ENCODE measurements at places on chromosomes 4 and X. TPM values are rescaled to one million over a fixed set of nuclear protein-coding genes. Genes with fewer than 3 reads are reported as not detected.

The ARHGEF38 gene
- total RNA-seq = not detected

The ZNF518B gene
- 30.0 TPM for total RNA-seq

The PAGE2 gene
- total RNA-seq = not detected

The XAGE3 gene
- not detected for total RNA-seq

The RHOXF2 gene
- total RNA-seq = not detected

The PNMA6F gene
- total RNA-seq = not detected

The LANCL3 gene
- total RNA-seq = 0.47 TPM

The AMBN gene
- total RNA-seq = not detected

Measured in T-helper 1 cell treated with Interleukin-12 subunit alpha and Interleukin-12 subunit beta and Interleukin-4 antibody, amounts not matched to agents 30 ng/mL and 1 ng/mL, for 36 hours (primary cell).